Fibroblast of skin of right biceps (primary cell): ENCODE measurements at places on chromosomes 12 and 14.

DNA sequence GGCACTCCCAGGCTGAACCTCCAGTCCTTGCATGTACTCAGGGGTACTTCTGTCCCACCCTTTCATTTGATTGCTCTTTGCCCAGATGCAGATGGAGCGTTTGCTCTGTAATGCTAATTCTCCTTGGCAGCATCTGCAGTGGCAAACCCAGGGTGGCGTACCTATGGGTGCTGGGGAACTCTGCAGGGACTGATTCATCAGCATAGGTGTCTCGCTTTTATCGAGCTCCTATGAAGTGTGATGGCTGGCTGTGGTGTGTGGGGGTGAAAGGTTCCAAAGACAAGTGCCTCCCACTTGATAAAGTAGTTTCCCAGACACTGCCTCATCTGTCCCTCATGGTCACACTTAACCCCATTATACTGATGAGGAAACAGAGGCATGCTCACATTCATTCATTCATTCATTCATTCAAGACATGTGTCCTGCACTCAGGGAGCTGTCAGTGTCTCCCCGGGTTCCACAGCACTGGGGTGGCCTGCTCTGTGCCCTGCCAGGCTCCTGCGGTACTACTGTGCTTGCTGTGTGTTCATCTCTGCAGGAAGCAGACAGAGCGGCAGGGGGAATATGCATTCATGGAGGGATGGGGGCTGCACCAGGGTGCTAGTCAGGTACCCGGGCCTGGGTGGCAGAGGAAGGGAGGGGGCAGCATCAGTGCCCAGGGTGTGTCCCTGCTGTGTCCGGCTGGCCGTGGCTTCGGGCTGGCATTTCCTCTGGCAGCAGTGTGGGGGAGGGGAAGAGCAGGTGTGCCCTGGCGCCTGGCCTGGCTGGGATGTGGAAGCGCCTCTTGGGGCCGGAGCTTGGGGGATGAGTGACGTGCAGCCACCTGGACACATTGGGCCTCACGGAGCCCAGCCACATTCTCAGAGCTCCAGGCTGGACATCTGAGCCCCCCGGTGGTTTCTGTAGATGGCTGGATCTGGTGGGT lies 110.9 kb downstream of the TSPAN9 start:
- DNase-seq, result no peak

GRCh38 chr14:29353513-29353912 lies 574.1 kb downstream of the PRKD1 start:
- DNase-seq, result no peak

DNA sequence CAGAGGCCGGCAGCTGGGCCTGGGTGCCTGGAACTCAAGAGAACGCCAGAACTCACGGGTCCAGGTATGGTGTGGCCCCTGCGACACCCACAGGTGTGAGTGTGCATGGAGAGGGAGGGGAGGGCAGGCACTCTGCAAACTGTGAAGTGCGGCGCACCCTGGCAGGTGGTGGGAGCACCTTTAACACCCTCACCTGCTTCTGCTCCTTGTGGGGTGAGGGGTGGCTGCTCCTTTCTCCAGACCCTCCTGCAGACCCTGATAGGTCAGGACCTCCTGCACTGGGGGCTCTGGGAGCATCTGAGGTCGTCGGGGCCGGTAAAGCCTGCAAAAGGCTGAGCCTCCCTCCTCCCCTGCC lies 324.7 kb upstream of the SFSWAP start:
- no peak for DNase-seq

DNA sequence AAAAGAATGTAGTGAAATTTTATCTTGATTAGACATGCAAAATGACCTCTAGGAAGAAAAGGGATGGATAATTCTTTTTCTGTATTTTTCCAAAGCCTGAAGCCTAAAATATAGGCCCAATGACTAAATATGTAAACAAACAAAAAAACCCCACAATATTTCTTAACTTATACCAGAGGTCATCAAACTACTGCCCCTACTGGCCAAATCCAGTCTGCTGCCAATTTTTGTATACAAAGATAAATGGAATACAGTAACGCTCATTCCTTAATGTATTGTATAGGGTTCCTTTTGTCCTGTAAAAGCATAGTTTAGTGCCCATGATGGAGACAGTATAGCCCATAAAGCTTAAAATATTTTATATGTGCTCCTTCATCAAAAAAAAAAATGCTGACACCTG lies 145.7 kb upstream of the ALG10 start:
- DNase-seq, result no peak
